ENCODE measurements at places on chromosomes 1 and 21.

DNA sequence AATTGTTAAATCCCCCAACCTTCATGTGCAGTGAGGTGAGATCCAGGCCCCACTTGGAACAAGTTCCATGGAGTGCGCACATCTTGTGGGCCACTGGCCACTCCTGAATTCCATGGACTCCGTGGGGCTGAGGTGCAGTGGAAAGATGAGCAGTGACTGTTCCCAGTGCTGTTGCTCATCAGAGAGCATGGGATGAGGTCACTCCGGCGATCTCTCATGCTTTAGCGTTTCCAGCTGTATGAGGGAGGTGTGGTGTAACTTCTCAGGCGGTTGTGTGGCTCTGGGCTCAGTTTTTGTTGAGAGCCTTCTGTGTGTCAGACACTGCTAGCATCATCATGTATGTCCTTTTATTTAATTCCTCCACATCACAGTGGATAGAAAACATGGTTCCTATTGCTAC lies 96.2 kb downstream of the GALNT2 start:
- DNase-seq = no peak

DNA sequence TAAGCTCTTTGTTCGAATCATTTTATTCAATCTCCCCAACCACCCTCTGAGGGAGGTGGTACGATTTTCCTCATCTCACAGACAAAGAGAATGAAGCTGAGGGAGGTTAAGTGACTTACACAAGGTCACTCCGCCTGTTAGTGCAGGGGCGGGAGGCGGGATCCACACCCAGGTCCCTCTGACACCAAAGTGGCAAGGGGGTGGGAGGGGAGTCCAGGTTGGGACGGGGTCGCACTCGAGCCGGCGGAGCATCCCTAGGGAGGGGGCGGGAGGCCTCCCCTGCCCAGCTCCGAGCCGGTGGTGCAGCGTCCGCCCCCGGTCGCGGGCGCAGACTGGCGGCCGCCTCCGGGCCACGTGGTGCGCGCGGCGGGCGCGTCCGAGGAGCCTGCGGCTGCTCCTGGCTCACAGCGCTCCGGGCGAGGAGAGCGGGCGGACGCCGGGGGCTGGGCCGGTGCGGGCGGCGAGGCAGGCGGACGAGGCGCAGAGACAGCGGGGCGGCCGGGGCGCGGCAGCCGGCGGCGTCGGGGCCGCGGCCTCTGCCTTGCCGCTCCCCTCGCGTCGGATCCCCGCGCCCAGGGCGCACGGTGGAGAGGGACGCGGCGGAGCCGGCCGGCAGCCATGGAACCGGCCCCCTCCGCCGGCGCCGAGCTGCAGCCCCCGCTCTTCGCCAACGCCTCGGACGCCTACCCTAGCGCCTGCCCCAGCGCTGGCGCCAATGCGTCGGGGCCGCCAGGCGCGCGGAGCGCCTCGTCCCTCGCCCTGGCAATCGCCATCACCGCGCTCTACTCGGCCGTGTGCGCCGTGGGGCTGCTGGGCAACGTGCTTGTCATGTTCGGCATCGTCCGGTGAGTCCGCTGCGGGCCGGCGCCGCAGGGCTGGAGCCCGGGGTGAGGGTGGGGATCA lies at the start of gene OPRD1:
Gene OPRD1 (plus strand): TSS at position 405 of the 903 bp plus-strand sequence. CDS start 214 bp downstream, at position 619.
- DNase-seq = no peak

DNA sequence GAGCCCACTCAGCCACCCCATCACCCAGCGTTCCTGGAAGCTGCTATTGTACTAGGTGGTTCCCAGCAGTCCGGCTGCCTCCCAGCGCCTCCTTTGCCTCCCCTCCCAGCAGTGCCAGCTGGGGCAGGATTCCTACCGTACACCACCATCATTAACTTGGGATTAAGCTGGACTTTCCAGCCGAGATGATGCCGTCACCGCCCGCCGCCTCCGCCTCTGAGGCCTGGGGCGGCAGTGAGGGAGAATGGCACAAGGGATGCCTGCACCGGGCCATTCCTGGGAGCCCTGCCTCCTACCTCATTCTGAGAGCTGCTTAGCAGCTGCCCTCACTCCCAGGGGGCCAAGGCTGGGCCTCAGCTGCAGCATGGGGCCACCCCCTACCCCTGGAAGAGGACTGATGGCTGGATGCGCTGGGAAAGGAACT lies 13.2 kb downstream of the CNTN2 start:
- no peak for DNase-seq

DNA sequence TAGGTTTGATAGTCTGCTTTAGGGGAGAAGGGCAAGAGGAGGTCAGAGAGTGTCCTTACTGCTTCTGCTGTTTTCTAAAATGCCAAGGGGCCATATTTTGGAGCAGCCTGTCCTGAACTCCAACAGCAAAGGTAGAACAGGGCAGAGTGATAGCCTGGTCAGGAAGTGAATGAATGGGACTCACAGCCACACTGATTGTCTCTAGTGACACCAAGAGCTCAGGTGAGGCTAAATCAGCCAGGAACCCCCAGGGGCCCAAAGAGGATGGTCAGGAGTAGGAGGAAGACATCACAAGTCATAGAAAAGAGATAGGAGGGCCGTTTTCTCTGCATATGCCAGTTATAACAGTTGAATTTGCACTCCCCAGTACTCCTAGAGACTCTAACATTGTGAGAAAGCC lies 97.4 kb upstream of the DUSP10 start:
- DNase-seq = no peak

DNA sequence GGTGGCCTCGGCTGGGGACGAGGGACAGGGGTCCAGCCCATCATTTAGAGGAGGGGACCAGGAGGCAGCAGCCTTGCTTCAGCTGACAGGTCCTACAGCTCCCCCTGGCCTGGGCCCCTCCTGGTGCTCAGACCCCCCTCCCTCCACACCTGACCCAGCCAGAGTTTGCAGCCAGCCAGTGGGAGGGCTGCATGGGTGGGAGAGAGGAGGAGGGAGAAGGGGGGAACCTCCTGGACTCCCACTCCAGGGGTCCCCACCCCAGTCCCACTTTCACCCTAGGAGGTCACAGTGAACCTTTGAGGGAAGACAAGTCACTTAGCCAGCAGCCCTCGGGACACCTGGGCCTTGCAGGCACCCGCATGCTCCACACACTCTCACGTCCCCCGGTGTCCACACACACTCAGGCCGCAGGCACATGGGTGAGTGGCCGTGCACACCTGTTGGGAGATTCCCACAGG lies 108.9 kb upstream of the ZBTB40 start:
- DNase-seq = no peak

DNA sequence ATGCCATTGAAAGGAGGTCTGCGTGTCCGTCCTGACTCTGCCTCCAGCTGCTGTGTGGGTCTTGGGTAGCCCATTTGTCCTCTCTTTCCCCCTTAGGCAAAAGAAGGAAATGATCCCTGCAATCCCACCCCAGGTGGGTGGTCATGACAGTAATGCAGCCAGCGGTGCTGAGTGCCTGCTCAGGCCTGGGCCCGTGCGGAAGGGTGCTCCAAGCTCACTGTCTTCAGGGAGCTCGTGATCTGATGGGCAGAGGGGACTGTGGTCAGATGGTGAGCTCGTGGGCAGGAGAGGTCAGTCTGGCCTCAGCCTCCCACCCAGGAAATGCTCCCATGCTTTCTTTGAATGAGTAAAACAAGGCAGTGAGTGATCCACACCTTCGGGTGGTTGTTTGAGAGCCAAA lies 35.3 kb upstream of the TTC4 start:
- no peak for DNase-seq

GRCh38 chr1:68370101-68370915 lies 79.4 kb downstream of the RPE65 start:
- no peak for DNase-seq

Measured in anterior cingulate cortex (tissue), 58 donors.